Psoas muscle (tissue), 8 donors: ENCODE measurements at places on chromosomes 12 and 14. TPM values are rescaled to one million over a fixed set of nuclear protein-coding genes. Genes with fewer than 3 reads are reported as not detected.

- no peak for DNase-seq
Observed at GRCh38 chr14:98120831-98121464, 1151.0 kb downstream of the BCL11B start.

DNA sequence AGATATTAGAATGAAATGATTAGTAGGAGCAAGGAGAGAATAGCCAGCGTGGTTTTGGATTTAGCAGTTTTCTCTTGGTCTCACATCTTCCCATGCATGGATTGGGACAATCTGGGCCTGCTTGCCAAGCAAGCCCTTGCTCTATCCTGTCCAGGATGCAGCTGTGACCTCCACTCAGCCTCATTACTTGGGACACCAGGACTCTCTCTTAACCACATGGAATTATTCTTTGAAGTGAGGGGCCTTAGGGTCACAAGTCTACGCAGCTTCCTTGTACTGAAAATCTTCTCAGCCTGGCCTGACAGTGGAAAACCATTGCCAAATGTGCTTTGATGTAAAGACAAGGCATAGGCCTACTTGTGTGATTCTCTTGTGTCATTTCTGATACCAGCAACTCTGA, 28.0 kb upstream of the DCN start:
- DNase-seq: no peak

RNFT2 gene
- 0.64 TPM for total RNA-seq

SRGAP1 gene
- 1.5 TPM for total RNA-seq

TESPA1 gene
- 0.54 TPM for total RNA-seq

IGF1 gene
- 15.0 TPM for total RNA-seq

DNA sequence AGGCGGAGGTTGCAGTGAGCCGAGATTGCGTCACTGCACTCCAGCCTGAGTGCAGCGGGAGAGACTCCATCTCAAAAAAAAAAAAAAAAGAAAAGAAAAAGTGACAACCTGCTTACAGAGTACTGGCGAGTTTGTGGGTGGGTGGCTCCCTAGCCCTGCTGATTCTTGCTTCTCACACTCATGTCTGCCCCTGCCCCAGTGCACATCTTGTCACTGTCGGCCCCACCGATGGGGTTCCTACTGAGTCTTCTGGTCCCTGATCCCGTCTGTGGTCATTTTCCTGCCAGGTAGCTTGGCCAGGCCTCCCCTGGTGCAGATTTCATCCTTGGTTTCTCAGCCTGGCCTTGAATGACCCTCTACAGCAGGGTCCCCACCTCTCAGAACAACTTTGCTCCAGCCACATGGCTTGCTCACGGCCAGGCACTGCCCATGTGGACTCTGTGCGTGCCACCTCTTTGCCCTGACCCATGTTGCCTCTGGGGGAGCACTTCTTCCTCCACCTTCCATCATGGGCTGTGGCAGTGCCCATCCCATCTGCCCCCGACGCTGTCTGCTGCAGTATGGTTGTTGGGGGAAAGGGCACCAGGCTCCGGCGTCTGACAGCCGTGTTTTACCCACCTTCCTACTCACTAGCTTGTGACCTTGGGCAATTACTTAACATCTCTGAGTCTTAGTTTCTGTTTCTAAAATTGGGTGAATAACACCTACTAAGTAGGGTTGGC, 2.1 kb upstream of the PTPN6 start:
- peak; percentile 54 for DNase-seq

DNA sequence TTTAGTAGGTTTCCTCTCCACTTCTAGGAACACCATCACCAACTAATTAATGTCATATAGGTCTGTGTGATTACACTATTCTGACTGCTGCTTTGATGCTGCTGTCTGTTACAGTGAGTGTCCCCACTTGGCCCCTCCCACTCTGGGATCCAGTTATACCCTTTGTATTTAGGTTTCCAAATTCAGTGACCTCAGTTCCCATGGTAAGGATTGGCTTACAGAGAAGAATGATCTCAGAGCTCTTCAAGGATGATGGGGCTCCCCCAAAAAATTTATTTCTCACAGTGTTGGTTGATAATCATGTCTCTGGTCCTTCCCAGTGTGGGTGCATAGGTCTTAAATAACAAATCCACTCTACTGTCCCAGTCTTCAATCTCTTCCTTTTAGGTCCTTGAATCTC, 210.0 kb upstream of the MYL2 start:
- DNase-seq: no peak

TBC1D30 gene
- 0.58 TPM for total RNA-seq

- no peak for DNase-seq
Observed at GRCh38 chr12:68507657-68508056, 103.0 kb upstream of the RAP1B start.

GRCh38 chr12:120453977-120454376, 7.7 kb downstream of the GATC start:
- DNase-seq: no peak

SYNDIG1L gene
- total RNA-seq: not detected

GRCh38 chr14:98913967-98914650, 357.9 kb downstream of the BCL11B start:
- DNase-seq: no peak

DNA sequence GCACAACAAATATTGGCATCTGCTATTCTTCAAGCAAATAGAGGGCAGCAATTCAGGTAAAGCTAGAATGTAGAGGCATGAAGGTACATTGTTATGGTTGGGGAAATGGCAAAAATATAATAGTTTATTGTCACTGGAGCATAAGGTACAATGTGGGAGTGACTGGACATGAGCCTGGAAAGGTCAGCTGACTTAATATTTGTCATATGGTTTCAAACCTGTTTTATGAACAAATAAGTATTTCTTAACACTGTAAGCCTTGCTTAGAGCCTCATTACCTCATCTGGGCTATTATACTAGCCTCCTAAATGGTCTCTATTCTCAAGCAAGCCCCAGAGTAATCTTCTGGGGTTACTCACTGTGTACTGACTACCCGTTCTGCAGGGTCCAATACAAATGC, 33.7 kb downstream of the FAM177A1 start:
- DNase-seq: no peak

GRIP1 gene
- 3.7 TPM for total RNA-seq

GZMB gene
- not detected for total RNA-seq
